Fibroblast of skin of left quadriceps (primary cell): ENCODE measurements at places on chromosomes 12 and 14.
A peak's percentile ranks its signal among the peaks of the same experiment; 100 is the strongest.

DNA sequence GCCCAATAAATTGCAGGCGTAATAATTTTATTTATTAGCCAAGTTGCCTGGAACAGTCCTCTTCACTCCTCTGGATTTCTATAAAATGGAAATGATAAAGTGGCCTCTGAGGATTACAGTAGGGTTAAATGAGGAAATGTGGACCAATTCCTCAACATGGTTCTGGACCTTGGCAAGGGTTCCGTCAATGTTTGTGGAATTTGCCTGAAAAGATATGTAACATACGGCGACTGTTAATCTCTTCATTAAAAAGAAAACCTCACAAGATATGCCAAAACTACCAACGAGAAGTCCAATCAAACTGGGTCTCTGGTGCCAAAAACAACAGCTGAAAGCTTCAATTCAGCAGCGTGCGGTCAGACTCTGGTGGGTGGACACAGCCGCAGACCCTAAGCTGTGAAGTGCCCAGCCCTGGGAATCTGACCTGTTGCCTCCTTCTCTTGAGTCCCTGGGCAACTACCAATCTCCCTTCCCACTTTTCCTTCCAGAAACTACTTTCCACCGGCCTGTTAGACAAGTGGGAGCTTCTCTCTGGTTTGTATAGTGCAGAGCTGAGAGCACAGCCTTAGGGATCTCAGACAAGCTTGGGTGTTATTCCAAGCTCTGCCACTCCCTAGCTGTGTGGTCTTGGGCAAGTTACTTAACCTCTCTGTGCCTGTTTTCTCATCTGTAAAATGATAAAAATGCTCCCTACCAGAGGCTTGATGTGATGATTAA lies 190.5 kb upstream of the GSC start:
- no peak for DNase-seq

GRCh38 chr14:68856572-68856971 lies 63.7 kb upstream of the ZFP36L1 start:
- peak; percentile 32 for DNase-seq

DNA sequence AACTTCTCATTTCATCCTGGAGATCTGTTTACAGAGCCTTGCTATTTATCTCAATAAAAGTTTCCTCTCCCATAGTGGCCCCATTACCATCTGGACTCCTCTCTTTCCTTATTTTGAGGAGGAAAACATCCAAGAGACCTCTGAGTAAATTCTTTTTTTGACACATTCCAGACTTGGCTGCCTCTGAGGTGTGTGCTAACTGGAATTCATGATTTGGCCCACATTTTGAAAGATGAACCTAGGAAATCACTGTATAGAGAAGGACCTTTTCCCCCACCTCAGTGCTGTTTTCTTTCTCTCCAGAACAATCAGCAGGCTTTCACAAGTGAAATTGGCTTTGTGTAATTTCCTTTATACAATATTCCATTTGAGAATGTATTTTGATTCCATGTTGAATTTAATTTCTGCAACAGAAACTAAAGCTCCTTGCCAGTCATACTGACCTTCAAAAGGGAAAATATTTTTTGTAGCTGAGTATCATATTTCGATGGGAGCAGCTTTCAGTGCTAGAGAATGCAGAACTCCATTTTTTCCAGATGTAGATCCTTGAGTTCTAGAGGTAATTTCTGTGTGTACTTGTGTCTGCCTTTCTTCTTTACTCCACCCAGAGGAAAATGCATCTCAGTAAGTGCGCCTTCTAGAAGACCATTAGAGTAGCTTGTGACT lies 244.9 kb upstream of the RGS6 start:
- peak; percentile 57 for DNase-seq

DNA sequence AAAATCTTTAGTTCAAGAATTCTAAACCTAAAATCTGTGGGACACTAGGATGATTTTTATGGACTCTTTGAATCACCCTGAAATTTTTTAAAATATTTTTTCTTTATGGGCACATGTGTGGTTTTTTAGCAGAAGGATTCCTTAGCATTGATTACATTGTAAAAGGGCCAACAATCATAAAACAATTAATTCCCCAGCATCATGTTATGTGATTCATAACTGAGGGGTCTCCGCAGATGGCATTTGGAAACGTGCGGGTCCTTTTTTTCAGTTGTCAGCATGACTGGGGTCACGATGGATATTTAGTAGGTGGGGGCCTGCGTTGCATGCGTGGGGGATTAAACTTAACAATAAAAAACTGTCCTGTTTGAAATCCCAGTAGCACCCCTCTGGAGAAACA lies 52.5 kb downstream of the NTF3 start:
- no peak for DNase-seq

DNA sequence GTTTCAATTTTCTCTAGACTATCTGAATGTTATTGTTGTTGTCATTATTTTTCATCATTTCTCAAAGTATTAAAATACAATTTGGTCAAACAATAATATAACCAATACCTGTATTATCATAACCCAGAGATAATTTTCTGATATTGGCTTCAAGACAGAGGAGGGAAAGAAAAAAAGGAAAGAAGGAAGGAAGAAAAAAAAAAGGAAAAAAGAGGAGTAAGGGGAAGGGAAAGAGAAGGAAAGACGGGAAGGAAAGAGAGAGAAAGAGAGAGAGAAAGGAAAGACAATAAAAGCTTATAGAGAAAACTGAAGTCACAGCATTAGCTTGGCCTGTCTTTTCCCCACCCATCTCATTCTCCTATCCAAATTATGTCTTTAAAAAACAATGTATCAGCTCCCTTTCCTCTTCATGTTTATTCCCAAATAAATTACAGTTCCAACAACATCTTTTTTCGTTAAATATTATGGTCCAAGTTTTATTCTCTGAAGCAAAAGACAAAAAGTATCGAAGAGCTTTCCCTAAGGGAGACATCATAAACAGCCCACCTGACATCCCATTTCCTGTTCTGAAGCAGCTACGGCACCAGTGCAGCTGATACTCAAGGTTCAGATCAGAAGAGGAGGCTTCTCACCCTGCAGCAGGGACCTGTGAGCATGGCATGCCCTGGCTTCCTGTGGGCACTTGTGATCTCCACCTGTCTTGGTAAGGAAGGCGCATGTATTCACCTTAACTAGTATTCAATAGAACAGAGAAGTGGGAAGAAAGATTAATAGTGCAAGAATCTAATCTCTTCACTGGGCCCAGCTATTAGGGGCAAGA lies 308.3 kb downstream of the DAD1 start:
- no peak for DNase-seq

GRCh38 chr12:26822026-26822425 lies 11.0 kb downstream of the ITPR2 start:
- DNase-seq, result no peak

- no peak for DNase-seq
Measured at GRCh38 chr12:31248815-31249214, 77.1 kb downstream of the SINHCAF start.

DNA sequence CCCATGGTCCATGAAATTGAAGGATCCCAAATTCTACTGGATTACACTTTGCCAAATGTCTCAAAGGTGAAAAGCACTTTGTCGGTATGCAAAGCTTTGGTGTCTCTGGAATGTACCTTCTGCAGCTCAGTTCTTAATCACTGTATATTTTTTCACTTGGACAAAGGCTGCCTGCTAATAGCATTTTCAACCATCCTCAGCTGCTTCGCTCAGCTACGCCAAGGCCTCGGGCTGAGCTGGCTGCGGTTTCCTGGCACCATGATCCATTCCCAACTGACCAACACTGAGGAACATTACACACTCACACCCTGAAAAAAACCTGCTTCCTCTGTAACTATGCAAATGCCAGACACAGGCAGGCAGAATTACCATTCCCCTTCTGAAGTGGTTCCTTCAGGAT lies 335.2 kb downstream of the DPF3 start:
- DNase-seq, result no peak

- DNase-seq, result no peak
Measured at GRCh38 chr14:51107801-51108200, 12.9 kb upstream of the TRIM9 start.

- DNase-seq, result no peak
Measured at GRCh38 chr12:68831272-68831671, 23.3 kb downstream of the MDM2 start.

DNA sequence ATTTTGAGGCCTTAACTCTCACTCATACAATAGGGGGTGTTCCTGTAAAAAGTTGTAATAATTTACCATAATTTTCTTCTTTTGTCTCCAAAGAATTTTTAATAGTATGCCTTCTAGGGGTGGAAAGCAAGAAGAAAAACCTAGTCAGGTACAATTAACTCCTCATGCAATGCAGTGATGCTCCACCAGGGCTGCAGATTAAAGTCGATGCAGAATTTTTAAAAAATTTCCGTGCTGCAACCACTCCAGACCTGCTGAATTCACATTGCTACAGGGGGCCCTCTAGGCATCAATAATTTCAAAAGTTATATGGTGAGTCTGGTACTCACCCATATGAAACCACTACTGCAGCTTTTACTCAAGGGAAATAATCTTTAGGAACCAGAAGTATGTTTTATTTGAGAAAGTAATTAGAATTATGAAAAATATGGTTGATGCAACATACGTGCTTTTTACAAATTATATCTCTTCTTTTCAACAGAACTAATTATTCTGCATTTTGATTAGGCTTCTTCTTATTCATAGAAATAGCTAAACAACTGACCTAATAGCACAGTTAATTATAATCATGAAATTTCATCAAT lies 353.2 kb downstream of the BCAT1 start:
- no peak for DNase-seq

DNA sequence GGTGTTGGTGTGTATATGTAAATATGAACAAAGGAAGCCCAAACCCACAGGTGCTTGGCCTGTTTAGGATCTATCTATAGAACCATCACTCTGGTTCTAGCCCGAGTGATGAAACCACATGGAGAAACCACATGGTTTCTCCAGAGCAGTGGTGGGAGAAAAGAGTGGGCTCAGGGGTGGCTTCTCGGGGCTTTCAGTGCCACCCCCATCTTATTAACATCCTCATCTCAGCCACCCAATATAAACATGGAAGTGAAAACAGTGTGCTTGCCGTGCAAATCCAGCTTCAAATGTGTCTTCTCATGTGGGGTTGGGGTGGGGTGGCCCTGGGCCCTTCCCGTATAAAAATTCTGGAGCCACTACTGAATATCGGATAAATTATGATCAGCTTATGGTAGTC lies 109.0 kb downstream of the STAB2 start:
- no peak for DNase-seq

- DNase-seq, result no peak
Measured at GRCh38 chr14:99863059-99863458, 69.8 kb downstream of the EML1 start.

- no peak for DNase-seq
Measured at GRCh38 chr12:120119271-120119973, 2.9 kb upstream of the RAB35 start.

GRCh38 chr12:99343960-99344359 lies 303.6 kb upstream of the GARIN6 start:
- DNase-seq, result no peak

- no peak for DNase-seq
Measured at GRCh38 chr14:36451310-36452065, 68.5 kb downstream of the NKX2-1 start.

- no peak for DNase-seq
Measured at GRCh38 chr14:44785096-44785495, 176.7 kb downstream of the KLHL28 start.

DNA sequence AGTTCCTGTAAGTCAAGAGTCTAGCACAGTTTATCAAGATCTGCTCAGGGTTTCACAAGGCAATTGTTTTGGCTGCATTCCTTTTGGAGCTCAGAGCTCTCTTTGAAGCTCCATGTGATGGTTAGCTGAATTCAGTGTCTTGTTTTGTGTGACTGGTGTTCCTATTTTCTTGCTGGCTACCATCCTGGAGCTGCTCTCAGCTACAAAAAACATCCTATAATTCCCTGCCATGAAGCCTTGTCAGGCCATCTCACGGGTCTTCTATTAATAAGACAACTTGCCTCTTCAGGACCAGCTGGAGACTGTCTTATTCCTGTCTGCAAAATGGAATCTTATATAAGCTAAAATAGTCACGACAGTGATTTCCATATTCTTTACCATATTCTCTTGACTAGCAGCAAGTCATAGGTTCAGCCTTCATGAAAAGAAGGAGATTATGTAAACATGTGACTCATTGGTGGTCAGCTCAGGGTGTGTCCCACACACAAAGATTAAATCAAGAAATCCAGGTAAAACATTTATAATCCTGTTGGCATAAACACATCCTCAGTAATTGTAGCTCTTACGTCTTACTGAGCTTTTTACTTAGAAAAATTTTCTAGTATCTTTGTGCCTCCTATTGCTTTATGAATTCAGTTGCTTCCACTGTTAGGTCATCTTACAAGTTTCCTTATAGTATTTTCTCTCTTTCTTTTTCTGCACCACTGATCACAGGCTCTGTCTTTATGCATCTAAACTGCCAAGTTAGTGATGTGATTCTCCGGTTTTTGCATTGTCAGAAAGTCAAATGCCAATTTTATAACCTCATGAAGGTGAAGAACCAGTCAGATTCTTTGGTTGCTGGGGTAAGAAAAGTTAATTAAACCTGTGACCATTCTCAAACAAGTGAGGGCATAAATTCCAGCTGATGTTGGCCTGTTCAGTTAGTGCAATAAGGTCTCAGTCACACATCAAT lies 378.5 kb upstream of the MGAT4C start:
- no peak for DNase-seq

- no peak for DNase-seq
Measured at GRCh38 chr12:14654842-14655241, 41.6 kb downstream of the GUCY2C start.

GRCh38 chr12:98743362-98743953 lies 98.4 kb downstream of the APAF1 start:
- DNase-seq, result no peak

- DNase-seq, result no peak
Measured at GRCh38 chr12:64691227-64691794, 67.9 kb downstream of the GNS start.

GRCh38 chr12:112964915-112965314 lies 13.4 kb upstream of the OAS2 start:
- no peak for DNase-seq

DNA sequence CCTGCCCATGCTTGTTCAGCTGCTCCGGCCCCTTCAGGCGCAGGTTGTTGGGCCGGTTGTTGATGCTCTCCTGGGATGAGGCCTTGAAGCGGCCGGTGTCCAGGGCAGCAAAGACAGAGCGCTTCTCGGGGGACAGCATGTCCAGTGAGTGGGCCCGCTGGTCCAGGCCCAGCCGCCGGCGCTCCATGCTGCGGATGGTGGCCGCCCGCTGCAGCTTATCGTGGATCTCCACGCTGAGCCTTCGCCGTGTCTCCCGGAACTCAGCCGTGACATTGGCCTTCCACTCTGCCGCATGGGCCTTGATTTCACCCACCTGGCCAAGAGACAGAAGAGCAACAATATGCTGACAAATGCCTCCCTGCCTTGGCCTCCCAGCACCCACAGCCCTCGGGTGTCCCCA lies 137.2 kb downstream of the KCNK10 start:
- DNase-seq, result no peak

GRCh38 chr12:62915204-62915529 lies 19.8 kb downstream of the PPM1H start:
- no peak for DNase-seq

DNA sequence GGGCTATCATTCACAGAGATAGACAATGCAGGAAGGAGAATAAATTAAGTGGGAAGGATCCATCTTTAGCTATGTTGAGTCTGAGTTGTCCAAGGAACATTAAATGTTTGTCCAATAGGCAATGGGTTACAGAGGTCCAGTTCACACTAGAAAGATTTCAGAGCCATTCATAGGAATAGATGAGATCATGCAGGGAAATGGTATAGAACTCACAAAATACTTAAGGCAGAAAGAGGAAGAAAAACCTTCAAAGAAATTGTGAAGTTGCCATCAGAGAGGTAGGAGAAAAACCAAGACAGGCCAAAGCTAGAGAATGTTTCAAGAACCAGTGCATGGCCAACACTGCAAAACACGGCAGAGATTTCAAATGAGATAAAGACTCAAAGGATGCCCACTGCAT lies 94.1 kb downstream of the PHLDA1 start:
- no peak for DNase-seq

- no peak for DNase-seq
Measured at GRCh38 chr12:100164153-100164704, 21.6 kb upstream of the BLTP3B start.
